Stimulated activated CD4-positive, alpha-beta T cell treated with anti-CD3 and anti-CD28 coated beads, Interleukin-2, amount 100 ng/mL, for 24 hours (primary cell): ENCODE measurements at places on chromosomes 13 and 19.

DNA sequence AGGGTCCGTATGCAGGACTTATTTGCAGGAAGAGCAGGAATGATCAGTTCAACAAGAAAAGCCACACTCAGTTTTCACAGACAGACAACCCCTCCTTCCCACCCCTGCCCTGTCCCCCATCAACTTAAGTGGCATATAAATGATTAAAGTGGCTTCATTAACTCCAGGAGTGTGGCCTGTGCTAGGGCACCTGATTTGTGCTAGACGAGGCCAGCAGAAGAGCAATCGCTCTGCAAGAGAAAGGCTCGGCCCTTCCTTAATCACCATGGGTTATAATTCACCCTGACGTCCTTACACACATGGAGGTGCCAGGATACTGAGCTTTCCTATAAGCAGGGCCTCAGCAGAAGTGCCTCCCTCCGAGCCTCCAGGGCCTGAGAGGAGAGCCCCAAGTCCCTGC lies 14.6 kb downstream of the C19orf12 start:
- no peak for DNase-seq

DNA sequence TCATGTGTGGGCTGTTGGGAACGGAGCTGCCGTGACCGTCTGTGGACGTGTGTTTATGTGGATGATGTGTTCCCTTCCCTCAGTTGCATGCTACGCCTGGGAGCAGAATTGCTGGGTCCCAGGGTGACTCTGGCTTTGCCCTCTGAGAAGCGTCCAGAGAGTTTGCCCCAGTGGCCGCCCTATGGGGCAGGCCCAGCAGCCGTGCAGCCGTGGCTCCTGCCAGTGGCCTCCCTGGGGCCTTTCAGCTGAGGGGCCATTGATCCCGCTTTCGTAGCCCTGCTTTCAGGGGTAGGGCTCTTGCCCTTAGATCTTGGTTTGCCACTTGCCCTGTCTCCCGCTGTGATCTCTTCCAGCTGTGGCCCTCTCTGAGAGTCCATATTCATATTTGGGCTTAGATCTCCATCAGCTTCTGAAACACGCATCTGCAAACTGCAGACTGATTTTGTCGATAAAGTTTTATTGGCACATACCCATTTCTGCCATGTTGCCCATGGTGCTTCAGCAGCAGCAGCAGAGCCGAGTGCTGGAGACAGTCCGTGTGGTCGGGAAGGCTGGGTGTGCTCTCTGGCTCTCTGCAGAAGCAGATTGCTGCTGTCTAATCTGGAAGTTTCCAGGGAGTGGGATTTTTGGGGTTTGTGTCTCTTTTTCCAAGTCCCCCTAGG lies 17.6 kb downstream of the GNA11 start:
- no peak for DNase-seq

DNA sequence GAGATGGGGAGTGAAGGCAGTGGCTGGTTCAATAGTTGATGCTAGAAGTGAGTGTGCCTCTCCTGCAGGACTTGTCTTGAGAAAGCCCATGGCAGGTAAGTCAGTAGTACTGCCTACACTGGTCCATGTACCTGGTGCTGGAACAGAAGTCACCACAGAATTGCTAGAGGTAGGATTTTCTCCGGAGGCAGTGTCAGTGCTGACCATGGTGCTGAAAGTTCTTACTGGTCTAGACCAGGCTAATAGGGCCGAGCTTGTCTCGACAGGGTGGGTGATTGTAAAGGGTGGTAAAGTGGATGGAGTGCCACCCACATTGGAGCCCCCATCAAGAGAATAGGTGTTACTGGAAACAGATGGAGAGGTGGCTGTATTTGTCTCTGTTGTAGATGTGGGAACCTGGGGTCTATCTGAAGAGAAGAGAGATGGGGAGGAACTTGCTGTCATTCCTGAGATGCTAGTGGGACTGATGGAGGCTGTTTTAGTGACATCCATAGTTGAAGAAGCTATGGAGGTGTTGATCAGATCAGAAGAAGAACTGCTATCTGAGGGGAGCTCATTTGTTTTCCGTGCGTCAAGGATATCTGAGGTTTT lies 36.6 kb downstream of the MUC16 start:
- no peak for DNase-seq

- no peak for DNase-seq
These were observed 147.1 kb downstream of the NHLRC3 start for GRCh38 chr13:39185326-39185725.

DNA sequence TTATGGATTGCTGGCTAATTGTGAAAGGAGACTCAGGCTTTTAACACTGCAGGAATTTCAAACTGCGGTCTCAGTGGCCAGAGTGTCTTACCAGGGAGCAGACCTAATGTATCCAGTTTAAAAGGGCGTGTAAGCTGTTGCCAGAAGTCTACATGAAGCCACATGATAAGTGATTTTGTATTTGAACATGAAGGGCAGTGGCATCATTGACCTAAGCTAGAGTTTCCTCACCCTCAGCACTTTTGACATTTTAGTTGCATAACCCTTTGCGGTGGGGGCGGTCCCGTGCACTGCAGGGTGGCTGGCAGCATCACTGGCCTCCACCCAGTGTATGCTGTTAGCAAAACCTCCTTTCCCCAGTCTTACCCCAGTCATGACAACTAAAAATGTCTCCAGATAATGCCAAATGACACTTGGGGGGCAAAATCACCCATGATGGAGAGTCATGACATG lies 23.7 kb upstream of the GPR18 start:
- peak; percentile 49 for DNase-seq

DNA sequence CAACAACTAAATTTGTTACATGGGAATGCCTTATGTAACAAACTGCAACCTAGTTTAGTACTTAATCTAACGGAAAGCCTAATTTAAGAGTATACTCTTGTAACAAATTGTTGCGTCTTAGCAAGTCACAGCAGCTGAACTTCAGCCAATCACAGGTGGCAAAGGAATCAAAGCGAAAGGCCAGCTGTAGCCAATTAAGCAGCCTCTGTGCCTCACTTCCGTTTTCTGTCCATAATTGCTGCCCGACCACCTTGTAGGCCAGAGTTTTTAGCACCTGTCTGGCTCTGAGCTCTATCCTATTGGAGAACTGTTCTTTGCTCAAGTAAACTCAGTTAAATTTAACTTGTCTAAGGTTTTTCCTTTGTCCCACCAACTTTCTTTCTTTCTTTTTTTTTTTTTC lies 18.1 kb upstream of the HSPH1 start:
- no peak for DNase-seq

GRCh38 chr19:5451494-5451893 lies 3.7 kb upstream of the ZNRF4 start:
- no peak for DNase-seq

GRCh38 chr19:8042900-8043299 lies 9.7 kb upstream of the CCL25 start:
- no peak for DNase-seq

DNA sequence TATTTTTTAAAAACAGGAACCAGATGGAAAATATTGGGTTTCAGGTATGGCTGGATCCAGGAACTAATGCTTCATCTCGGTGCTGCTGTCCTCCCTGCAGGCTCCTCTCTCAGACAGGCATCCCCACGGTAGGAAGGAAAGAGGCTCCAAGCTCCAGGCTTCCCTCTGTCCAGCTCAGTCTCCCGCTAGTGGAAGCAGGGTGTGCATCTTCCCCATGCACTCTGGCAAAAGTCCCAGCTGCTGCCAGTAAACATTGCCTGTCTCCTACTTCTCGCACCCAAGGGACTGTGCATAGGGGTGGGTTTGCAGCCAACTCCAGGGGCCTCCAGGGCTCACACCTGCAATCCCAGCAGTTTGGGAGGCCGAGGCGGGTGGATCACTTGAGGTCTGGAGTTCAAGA lies 29.2 kb downstream of the IL12RB1 start:
- no peak for DNase-seq

GRCh38 chr13:25135896-25136295 lies 36.2 kb downstream of the AMER2 start:
- no peak for DNase-seq
